ENCODE measurements at places on chromosomes 11 and 22.

DNA sequence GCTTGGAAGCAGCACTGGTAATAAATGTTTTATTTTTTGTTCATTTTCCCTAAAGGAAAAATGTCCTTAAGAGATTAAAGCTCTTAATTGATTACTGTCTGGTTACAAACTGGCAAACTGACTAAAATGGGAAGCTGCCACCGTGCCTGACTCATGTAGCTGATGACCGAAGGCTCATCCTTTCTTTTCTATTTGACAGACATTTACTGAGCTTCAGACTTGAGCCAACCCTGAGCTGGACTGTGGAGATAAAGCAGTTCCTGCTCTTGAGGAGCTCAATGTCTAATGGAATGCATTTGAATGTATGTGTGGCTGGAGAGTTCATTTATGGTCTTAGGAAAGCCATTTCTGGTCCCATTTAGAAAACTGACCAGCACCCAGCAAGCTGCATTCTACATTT, 91.3 kb downstream of the RNF169 start:
- DNase-seq = no peak

GRCh38 chr11:117978991-117979390, 7.2 kb upstream of the IL10RA start:
- no peak for DNase-seq

DNA sequence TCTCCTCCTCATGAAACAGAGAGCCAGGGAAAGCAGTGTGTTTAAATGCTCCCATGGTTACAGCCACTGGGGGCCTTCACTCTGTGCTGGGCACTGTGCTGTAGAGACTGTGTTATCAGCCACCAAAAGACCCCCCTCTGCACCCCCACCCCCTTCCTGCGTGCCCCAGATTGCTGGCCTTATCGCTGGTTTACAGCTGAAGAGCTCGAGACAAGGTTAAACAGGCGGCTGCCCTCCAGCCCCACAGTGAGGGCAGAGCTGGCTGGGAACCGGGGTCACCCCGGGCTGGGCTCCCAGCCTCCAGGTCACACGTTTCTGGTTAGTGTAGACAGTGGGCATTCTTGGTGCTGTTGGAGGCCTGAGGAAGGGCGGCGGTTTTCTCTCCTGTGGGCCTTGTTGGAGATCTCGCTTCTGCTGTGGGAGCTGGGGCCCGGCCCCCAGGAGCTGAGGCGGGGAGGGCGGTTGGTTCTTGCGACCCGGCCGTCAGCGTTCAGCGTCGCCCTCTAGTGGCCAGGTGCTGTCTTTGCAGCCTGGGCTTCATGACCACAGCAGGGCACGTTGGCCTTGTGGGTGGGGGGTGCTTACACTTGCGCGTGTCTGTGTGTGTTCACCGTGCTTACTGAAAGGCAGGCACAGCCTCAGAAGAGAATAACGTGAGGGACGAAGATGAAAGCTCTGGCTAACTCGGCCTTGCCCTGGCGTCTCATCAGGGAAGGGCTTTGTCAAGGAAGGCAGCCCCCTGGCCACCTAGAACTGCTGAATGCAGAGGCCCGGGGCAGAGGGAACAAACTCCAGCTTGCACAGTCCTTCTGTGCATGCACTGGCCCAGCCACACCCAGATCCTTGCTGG, 40.8 kb downstream of the TBC1D22A start:
- peak; percentile 48 for DNase-seq

- no peak for DNase-seq
Measured at GRCh38 chr11:19347911-19348310, 107.2 kb upstream of the E2F8 start.

GRCh38 chr11:19242179-19242932, 1.6 kb upstream of the E2F8 start:
- DNase-seq = no peak

GRCh38 chr11:20360650-20361049, 2.9 kb upstream of the HTATIP2 start:
- DNase-seq = no peak

GRCh38 chr22:19648419-19648929, 65.8 kb upstream of the SEPTIN5 start:
- DNase-seq = no peak

DNA sequence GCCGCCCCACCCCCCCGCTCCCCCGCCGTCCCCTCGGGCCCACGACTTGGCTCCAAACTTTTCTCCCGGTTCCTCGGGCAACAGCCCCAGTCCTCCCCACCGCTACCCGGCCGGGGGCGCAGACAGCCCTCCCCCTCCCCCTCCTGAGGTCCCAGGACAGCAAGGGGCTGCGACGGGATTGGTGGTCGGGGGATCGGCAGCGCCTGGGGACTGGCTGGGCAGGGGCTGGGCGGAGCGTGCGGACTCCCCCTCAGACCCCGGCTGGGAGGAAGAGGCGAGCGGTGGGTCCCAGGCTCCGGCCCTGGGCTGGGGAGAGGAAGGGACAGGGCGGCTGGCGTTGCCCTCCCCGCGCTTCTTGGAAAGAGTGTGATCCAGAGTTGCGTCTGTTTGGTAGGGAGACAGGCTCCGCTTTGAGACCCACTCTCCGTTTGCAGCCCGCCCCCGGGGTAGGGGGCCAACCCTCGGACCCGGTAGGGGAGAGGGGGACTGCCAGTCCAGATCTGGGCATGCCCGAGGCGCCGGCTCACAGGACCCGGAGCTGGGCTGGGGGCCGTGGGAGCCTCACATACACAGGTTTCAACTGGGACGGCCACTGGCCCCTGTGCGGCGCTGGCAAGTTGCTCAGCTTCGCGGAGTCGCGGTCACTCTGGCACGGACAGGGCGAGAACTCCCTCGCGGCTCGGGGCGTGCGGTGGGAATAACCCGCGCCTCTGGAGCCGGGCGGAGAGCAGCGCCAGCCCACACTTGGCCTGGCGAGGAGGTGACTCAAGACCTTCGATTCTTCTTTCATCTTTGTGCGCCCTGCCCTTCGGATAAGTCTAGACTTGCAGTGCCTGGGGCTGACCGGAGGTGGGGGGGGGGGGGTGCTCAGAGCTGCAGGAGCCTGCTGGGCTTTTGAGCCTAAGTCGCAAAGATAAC, 999 bp downstream of the TSKU start:
- DNase-seq = no peak

GRCh38 chr11:471468-472145, 21.5 kb downstream of the PTDSS2 start:
- no peak for DNase-seq

- no peak for DNase-seq
Measured at GRCh38 chr11:111301004-111301841, 2.9 kb downstream of the POU2AF3 start.

- DNase-seq = no peak
Measured at GRCh38 chr11:91081440-91082043, 858.7 kb upstream of the CHORDC1 start.

DNA sequence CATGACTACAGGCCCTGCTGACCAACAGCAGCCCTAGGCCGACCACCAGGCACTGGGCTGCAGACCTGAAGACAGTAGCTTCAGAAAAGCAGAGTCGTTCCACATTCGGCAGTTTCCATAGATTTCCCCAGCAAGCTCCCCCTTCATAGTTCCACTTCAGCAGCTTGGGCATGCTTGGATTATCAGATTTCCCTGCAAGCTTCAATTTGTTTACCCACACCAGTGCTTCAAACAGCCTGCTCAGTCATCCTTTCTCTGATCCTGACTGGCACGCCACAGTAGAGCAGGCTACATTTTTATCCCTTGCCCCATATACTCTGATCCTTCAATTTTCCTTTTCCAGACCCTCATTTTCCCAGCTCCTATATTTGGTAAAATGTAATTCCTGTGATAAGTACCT, 51.1 kb upstream of the CFAP300 start:
- DNase-seq = no peak

GRCh38 chr11:82863209-82863608, 37.0 kb downstream of the PRCP start:
- no peak for DNase-seq

GRCh38 chr11:33842236-33842915, 49.5 kb downstream of the LMO2 start:
- DNase-seq = no peak

- DNase-seq = no peak
Measured at GRCh38 chr11:22216940-22217339, 24.1 kb downstream of the ANO5 start.

- DNase-seq = no peak
Measured at GRCh38 chr11:2118677-2119076, 20.5 kb downstream of the IGF2 start.

- no peak for DNase-seq
Measured at GRCh38 chr11:20618083-20618482, 18.7 kb downstream of the SLC6A5 start.

- DNase-seq = no peak
Measured at GRCh38 chr11:2758751-2759150, 59.0 kb upstream of the KCNQ1OT1 start.

DNA sequence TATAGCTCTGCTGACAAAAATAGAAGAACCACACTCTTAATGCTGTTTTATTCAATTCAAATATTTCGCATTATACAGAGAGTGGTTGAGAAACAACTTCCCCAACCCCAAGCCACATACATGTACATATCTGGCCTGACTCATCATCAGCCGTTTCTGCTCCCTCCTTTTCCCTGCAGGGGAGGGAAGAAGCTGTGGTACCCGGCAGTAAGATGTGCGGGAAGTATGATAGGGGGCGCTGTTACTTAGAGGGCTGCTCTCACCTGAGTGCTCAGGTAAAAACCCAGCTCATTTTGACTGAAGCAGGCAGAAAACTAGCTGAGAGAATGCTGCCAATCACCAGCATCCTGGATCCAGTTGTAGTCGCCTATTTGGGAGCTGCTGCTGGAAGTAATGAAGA, 85.5 kb downstream of the NELL1 start:
- DNase-seq = no peak

DNA sequence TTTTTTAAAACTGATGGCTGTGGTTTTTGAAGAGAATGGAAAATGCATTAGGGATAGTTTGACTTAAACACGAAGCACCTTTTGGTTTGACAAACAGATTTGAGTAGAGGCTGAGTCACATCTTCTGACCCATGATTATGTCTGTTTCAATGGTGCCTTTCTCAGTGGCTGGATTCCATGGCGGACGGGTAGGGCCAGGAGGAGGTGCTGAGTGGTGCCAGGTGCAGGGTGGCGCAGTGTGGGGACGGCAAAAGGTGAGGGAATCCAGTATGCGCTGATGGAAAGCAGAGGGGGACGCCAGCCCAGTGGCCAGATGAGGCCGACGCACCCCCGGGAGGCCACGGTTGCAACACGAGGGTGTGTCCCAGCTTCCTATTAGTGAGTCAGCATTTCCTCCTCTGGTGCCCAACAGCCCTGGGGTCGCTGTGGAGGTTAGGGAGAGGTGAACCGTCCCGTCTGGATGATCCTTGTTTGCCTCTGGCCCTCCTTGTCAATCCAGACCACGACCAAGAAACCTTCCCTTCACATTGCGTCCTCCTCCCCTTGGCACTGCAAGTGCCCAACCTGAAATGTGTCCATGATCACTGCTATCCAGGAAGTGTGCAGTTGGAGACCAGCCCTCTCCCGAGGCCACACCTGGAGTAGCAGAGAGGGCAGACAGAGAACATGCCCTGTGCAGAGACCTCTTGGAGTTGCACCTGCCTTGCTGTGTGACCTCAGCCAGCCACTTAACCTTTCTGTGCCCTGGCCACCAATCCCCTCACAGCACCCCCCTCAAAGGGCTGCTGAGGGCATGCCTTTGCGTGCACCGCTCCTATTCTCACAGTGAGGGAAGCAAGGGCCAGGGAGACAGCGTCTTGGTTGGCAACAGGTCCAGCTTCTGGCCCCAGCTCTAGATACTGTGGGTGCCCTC, 32.5 kb upstream of the ATXN10 start:
- no peak for DNase-seq

DNA sequence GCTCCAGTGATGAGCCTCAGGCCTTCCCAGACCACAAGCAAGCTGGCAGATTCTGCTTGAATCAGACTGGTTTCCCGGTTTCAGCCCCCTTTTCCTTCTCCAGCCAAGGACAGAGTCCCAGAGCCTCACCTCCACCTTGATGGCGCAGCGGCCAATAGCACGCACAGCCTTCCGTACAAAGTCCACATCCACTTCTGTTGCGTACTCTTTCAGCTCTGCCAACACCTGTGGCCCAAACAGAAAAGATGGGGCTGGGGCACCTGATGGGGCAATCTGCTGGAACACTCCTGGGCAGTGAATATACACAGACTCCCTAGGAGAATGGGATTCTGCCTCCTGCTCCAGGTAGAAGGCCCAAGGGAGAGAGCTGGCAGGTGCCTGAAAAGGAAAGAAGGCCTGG, 35.5 kb upstream of the RASL10A start:
- DNase-seq = no peak

GRCh38 chr22:38397189-38398085, 57.6 kb downstream of the KCNJ4 start:
- DNase-seq = no peak

DNA sequence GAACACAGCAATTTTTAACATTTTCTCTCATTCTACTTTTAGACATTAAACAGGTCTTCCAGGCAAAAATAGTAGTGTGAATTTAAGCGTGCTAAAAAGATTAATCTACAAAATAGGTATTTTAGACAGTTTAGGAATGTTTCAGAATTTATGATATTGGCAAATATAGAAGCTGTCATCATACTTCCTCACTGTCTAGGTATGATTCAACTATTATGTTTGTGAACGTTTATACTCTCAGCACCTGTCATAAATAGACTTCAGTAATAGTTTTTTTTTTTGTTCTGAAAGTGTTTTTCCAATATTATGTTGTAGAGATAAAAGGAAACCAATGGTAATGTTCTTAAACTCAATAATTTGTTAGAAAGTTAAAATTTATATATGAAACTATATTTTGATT, 103.0 kb downstream of the ARHGAP42 start:
- DNase-seq = no peak

GRCh38 chr11:94002226-94002625, 18.9 kb upstream of the HEPHL1 start:
- no peak for DNase-seq

DNA sequence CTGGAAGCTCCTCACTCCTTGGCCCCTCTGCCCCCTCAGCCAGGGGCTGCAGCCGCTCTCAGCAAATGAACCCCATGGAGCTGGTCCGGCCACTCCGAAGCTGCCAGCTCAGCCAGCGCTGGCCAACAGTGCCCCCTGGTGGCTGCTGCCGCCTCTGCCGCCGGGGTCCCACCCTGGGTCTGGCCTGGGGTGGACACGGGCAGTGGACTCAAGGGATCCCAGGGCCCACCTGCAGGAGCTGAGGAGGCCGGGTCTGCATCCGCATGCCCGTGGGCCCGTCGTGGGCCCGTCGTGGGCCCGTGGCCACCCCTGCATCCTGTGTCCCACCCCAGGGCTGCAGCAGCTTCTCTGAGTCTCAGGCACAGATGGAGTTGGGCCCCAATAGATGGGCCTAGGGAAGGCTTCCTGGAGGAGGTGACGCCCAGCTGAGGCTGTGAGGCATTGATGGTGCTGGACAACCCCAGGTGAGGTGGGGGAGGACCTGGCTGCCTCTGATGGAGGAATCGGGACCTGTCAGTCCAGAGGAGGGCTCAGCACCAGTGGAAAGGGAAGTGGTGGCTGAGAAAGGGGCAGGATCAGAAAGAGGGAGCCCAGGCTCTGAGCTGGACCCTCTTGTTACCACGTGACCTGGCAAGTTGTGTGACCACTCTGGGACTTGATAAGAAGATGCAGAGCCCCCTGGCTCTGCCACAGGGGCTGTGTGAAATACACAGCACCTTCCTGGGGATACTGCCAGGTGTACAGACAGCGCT, 522.3 kb downstream of the BRD1 start:
- peak; percentile 53 for DNase-seq

GRCh38 chr11:38839071-38839470, 2241.0 kb upstream of the RAG2 start:
- no peak for DNase-seq

- DNase-seq = no peak
Measured at GRCh38 chr11:130523609-130524008, 75.2 kb downstream of the ADAMTS15 start.
